ENCODE measurements at places on chromosomes 4 and X. TPM values are rescaled to one million over a fixed set of nuclear protein-coding genes. Genes with fewer than 3 reads are reported as not detected.

Gene CTAG1B
- not detected for total RNA-seq

Gene CABS1
- total RNA-seq: not detected

Gene CXCL13
- total RNA-seq: not detected

Gene ATP6AP1
- total RNA-seq: 78.3 TPM

Gene BST1
- 3.4 TPM for total RNA-seq

Gene ARMCX4
- 1.8 TPM for total RNA-seq

Gene ARHGAP4
- total RNA-seq: 12.7 TPM

Gene ATP6AP2
- total RNA-seq: 101 TPM

Gene IBSP
- not detected for total RNA-seq

Gene SLC7A11
- 30.1 TPM for total RNA-seq

Gene ZAR1
- total RNA-seq: not detected

Gene RTL9
- total RNA-seq: under 0.01 TPM

Gene ABHD18
- total RNA-seq: 8.4 TPM

Gene RASGEF1B
- 13.6 TPM for total RNA-seq

Gene ARMCX2
- 37.5 TPM for total RNA-seq

Gene NDP
- not detected for total RNA-seq

Gene FMR1NB
- total RNA-seq: not detected

Gene KIF4A
- 3.4 TPM for total RNA-seq

Gene NDNF
- 0.08 TPM for total RNA-seq

Gene CTAG1A
- total RNA-seq: not detected

Gene CSAG1
- total RNA-seq: not detected

Gene SORCS2
- total RNA-seq: 1.4 TPM

Gene CT45A5
- total RNA-seq: not detected

Gene SSX4B
- not detected for total RNA-seq
